ENCODE measurements at places on chromosomes 1 and 21.

DNA sequence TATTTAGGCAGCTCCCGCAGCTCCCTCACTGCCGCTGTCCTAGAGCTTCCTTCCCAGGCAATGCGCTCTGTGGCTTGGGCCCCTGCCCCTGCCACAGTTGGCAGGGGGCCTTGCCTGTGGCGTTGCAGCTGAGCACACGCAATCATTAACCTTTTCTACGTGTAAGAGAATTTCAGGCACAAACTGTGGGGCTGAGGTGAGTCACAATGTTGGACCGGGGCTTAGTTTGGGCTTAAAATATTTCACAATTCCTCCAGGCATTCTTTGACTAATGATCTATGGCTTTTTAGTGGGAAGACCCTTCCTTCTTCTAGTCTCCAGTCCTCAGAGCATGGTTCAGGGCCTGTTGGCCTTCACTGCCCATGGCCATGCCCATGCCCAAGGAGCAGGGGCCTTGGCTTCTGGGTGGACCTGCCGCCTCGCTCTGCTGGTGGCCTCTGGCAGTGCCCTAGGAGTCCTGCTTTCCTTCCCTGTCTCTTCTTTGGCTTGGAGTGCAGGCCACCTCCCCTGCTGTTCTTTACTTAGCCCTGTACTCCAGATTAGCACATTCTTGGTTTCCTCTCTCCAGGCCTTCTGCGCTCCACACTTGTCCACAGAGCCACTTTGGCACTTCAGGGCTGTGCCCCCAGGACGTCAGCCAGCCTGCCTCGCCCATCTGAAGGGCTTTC lies 39.2 kb downstream of the MAPKAPK2 start:
- DNase-seq: no peak

- DNase-seq: no peak
These were observed 2.4 kb upstream of the WNT3A start for GRCh38 chr1:228004331-228004855.

DNA sequence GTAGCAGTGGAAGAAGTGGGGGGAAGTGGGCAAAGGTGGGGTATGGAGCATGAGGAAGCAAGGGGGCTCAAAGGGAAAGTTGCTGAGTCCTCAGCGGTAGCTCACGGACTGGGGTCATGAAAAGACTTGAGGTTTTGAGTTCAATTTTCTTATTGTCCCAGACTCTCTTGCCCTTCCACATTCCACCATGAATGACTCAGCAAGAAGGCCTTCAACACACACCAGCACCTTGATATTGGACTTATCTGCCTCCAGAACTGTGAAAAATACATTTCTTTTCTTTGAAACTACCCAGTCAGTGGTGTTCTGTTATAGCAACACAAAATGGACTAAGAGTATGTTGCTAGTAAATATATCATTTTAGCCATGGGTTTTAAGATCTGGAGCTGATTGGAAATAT lies 17.3 kb upstream of the RHBDL2 start:
- DNase-seq: no peak

GRCh38 chr1:67769633-67770256 lies 63.5 kb downstream of the GNG12 start:
- DNase-seq: no peak

- DNase-seq: no peak
These were observed 106.8 kb downstream of the LMO4 start for GRCh38 chr1:87435484-87435883.
